ENCODE measurements at places on chromosomes 3 and 15.

GRCh38 chr3:122219242-122219872 lies 35.9 kb downstream of the CASR start:
- DNase-seq, result peak; percentile 14

DNA sequence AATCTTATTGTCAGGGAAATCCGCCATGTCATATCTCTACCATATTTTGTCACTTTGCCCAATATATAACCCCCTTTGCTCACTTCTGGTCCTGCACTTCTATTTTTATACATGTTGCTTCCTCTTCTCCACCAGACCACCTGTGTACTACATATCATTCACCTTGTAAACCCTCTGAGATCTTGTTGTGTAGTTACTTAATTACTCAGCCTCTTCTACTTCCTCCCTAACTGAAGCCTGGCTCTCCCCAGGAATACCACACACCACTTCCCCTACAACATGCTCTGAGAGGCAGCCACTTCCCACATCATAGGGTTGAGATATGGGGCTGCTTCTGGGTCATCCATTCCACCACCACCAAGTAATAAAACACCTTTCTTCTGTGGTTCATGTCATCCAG lies 10.0 kb downstream of the HEXA start:
- DNase-seq, result no peak

GRCh38 chr3:186105543-186105942 lies 3.3 kb downstream of the ETV5 start:
- no peak for DNase-seq

DNA sequence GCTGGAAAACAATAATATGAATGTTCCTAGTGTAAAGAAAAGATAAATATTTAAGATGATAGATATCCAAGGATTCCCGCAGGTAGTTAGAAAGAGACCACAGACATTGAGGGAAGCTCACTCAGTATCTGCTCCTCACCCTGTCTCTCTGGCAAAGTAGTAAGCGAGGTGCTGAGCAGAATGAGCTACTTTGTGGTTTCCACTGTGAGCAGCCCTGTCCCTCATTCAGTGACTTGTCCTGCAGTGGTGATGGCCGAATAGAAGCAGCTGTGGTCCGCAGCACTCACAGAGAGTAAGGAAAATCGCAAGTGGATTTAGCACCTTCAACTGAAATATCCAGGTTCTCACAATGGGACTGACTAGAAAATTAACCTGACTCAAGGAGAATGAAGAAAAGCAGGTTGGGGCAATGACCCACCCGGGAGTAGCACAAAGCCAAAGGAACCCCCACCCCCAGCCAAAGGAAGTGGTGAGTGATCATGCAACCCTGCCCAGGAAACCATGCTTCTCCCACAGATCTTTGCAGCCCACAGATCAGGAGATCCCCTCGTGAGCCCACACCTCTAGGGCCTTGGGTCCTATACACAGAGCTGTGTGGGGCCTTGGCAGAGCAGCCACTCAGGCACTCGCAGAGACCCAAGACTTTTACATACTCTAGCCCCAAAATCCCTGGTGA lies 21.8 kb upstream of the SLC25A38 start:
- DNase-seq, result peak; percentile 43

- DNase-seq, result no peak
Measured at GRCh38 chr3:105862217-105862616, 6.6 kb downstream of the CBLB start.

GRCh38 chr15:98791046-98791701 lies 142.8 kb downstream of the IGF1R start:
- DNase-seq, result no peak

GRCh38 chr3:105878061-105878460 lies 9.2 kb upstream of the CBLB start:
- no peak for DNase-seq

GRCh38 chr3:179695672-179696313 lies 43.0 kb downstream of the USP13 start:
- no peak for DNase-seq

DNA sequence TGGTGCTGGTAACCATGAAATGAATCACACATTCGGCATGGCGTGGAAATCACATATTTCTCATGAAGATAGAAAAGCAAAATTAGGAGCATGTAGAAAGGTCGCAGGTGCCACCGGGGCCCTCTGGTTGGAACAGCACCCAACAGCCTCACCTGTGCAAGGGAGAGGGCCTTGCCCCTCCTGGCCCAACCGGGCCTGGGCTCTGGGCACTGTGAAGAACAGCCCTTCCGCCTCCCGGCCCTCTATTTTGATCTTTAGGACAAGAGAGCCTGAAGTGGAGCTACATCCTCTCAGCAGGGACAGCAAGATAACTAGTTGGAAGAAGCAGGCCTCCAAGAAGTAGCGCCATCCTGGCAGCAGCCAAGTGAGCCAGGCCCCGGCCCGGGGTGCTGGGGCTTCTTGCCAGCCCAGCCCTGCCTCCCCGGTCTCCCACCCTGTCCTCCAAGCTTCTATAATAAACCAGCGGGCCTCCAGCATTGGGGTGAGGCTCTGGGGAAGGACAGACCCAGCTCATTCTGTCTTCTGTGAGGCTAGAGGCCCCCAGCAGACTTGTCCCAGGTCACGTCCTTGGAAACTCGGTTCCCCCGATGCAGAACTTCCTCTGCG lies 46.1 kb upstream of the FGD5 start:
- DNase-seq, result no peak

- DNase-seq, result no peak
Measured at GRCh38 chr15:61138156-61138555, 90.9 kb downstream of the RORA start.

- peak; percentile 68 for DNase-seq
Measured at GRCh38 chr3:115217678-115218451, 70.8 kb upstream of the ZBTB20 start.

DNA sequence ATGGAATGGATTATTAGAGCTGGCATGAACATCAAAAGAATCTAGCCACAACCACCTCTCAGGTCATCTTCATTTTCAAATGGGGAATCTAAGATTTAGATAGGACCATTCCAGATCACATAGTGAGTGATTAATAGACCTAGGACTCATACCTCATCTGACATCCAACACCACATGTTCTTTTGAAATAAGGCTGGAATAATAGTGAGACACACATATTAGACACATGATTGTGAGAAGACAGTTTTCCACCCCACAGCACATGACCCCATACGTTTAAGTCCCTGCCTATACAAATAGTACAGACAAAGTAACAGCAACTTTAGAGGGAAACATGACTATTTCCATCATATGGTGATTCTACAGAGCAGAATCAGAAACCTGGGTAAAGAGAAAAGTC lies 344.7 kb upstream of the TPRG1 start:
- DNase-seq, result no peak

GRCh38 chr3:63876260-63876659 lies 12.6 kb downstream of the ATXN7 start:
- no peak for DNase-seq

DNA sequence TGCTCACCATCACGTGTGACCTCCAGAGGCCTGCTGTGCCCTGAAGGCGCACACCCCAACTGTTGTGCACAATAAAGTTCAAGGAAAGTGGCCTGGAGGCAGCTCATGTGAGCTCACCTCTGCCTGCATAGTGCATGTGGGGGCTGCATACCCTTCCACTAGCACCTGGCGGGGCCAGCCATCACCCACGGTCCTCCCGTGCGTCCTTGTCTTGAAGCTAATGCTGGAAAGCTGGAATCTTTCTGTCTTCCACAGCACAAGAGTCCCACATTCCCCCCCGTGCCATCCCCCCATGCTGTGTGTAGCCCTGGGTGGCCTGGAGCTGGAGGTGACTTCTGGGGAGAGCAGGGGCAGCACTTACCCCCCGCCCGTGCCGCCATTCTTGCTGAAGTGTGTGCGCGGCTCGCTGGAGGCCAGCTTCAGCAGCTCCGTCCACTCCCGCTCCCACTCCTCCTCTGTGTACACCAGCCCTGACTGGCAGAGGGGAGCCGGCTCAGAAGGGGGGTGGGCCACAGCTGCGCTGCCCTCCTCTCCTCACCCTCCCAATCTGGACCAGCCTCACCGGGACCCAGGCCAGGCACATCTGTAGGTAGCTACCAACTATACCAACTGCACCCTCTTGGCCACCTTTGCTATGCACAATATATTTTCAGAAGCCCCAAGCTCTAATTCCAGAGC lies 199.5 kb downstream of the KLF13 start:
- no peak for DNase-seq

GRCh38 chr15:62994439-62994838 lies 48.1 kb upstream of the TPM1 start:
- no peak for DNase-seq

- DNase-seq, result peak; percentile 74
Measured at GRCh38 chr3:9351709-9352126, 11.1 kb upstream of the THUMPD3 start.

GRCh38 chr3:55286693-55287092 lies 200.4 kb downstream of the WNT5A start:
- no peak for DNase-seq

DNA sequence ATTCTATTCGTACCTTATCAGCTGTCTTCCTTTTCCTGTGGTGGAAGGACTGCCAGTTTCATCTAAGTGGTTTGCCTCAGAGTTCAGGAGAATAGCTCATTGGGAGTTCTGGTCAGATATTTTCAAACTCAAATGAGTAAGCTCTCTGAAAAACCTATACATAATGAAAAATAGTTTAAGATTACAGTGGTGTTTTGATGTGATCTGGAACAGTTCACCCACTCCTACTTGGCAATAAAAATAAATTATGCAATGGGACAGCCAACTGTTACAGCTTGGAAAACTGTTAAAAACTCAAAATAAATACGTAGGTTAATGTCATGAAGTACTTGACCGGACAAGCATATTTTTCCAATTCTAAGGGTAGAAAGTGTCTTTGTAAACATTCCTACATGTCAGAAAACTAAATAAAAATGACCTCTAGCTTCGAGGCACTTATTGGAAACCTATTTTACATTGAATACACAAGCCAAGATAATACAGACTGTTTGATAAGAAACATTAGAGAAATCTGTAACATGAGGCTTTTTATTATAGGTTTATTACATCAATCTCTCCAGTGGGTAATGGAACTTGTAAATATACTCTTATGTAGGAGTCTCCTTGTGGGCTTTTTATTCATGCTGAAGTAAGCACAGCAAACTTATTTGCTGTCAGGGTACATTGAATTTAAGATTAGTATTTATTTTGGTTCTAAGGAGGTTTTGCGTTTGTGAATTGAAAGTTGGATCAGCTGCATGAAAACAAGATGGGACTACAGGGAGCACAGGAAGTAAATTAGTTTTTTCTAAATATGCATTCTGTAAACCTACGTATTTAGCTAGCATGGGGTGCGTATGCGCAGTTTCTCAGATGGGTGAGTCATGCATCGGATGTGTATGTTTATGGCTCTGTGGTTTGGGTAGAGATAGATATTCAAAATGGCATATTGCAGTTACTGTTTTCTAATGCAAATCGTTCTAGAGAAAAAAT lies 453.1 kb downstream of the IL5RA start:
- DNase-seq, result peak; percentile 5

- peak; percentile 80 for DNase-seq
Measured at GRCh38 chr3:190120269-190121060, at the start of gene P3H2. P3H2 (minus strand) TSS chr3:190120897; CDS start chr3:190120731, 166 bp downstream.

DNA sequence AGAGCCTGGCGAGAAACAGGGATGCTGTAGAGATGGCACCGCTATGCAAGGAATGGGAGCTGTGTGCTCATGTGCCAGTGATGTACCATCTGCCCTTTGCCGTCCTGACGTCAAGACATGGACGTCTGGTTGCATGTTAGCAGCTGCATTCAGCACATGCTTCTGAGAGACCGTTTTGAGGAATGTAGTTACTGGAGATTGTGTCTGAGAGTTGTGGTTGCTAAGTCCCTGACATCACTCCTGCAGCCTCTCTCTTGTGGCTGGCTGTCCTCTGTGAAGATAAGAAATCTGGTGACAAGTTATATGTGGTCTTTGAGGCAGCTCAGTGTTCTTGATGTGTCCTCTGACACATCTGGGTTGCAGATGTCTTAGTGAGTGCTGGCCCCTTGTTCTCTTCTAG lies 165.1 kb downstream of the APBA2 start:
- no peak for DNase-seq

DNA sequence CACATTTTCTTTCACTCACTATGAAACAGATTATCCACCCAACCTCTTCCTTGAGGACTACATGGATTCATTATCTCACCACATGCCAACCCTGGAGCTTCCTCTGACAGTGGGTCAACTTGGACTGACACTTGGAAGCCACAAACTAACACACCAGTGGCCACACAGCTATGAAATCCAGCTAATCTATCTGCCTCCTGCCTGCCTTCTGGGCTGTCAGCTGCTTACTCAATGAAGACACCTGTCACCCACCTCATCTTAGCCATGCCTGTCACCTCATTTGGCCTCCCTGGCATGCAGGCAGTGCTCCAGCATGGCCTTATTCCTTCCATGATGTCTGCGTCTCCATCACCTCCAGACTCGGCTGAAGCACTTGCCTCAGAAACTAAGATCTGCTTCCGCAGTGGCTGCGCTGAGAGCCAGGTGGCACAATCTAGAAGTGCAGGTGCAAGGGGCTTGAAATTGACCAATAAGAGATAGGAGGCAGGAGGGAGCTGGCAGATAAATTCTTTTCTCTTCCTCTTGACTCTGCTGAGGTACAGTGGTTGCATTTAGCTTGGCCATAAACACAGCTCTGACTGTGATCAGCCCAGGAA lies 105.2 kb upstream of the RNF7 start:
- DNase-seq, result no peak

DNA sequence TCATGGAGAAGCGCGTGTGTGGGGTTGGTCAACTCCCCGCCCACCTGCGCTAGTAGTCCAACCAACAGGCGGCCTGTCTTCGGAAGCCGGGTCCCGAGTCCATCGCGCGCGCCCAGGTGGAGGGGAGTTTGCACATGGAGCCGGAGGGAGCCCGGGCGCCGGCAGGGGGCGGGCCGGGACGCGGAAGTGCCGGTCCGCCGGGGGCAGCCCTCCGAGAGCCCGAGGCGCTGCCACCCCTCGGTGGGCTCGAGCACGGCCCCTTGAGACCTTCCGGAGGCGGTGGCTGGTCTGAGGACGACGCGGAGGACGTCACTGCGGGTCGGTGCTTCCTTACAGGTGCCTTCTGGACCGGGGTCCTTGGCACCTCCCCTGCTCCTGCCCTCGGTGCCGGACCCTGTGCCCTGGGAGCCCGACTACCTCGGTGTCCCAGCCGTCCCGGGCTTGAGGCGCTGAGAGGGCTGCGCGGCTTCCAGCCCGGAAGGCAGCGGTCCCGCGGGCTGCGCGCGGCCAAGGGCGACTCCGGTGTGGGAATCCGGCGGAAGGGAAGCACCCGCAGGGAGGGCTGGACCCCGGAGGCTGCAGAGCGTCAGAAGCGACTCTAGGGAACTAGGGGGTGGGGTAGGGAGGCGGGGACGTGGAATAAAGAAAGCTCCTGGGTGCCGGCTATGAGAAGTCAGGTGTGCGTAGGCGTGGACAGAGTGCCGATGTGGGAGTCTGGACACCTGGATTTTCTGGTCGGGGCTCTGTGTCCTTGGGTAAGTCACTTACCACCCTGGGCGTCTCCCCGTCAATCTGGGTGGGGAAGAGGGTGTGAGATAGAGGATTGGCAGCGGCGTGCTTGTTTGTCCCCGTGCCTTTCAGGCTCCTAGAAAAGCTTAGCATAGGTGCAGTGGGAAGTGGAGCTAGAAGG lies 212.3 kb downstream of the FGF12 start:
- no peak for DNase-seq

DNA sequence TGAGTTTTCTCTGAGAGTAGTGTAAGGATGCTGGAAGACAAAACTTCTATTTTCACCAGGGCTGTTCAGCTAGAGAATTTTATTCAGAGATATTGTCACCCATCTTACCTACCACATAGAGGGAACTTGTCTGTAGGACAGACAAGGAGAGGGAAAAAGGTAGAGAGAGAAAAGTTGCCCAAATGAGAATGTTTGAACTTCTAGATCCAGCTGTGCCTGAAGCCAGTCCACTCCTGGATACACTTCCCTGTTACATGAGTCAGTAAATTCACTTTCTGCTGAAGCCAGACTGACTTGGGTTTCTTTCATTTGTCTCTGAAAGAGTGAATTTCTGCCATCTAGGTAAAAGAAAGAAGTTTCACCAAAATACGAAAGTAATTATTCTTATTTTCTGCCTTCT lies 27.2 kb upstream of the KCNMB3 start:
- no peak for DNase-seq
